ENCODE measurements at places on chromosomes 11 and 22. TPM values are rescaled to one million over a fixed set of nuclear protein-coding genes. Genes with fewer than 3 reads are reported as not detected.

- peak; percentile 25 for DNase-seq
These were observed 7.2 kb downstream of the ZC3H7B start for GRCh38 chr22:41308544-41308947.

DNA sequence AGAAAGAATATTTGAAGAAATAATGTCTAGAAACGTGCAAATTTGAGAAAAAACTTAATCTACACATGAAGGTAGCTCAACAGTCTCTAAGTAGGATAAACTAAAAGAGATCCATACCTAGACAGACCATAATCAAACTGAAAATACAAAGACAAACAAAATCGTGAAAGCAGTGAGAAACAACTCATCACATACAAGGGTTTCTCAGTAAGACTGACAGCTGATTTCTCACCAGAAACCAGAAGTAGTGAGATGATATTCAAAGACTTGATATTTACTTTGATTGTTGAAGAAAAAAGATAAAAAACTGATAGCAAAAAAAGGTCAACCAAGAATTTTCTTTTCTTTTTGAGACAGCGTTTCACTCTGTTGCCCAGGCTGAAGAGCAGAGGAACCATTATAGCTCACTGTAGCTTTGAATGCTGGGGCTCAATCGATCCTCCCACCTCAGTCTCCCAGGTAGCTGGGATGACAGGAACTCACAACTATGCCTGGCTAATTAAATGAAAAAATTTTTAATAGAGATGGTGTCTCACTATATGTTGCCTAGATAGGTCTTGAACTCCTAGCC lies 17.4 kb downstream of the NPAT start:
- DNase-seq = no peak

DNA sequence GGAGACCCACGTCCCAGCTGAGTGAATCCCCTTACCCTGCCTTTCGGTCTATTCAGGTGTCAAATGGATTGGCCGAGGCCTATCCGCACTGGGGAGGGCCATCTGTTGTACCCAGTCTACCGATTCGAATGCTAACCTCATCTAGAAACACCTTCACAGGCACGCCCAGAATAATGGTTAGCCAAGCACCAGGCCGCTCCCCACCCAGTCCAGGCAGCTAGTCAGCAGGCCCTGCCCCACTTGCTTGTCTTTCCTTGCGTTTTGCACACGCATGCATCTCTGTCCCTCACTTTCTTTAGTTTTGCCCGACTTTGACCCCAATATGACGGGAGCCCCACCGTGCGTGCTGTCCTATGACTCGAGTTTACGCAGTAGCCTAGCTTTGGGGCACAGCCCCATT lies 31.7 kb downstream of the PARVB start:
- DNase-seq = no peak

- DNase-seq = peak; percentile 66
These were observed 400.1 kb downstream of the TMEM135 start for GRCh38 chr11:87437844-87438223.

- no peak for DNase-seq
These were observed 61.8 kb downstream of the SCUBE1 start for GRCh38 chr22:43281394-43281793.

DNA sequence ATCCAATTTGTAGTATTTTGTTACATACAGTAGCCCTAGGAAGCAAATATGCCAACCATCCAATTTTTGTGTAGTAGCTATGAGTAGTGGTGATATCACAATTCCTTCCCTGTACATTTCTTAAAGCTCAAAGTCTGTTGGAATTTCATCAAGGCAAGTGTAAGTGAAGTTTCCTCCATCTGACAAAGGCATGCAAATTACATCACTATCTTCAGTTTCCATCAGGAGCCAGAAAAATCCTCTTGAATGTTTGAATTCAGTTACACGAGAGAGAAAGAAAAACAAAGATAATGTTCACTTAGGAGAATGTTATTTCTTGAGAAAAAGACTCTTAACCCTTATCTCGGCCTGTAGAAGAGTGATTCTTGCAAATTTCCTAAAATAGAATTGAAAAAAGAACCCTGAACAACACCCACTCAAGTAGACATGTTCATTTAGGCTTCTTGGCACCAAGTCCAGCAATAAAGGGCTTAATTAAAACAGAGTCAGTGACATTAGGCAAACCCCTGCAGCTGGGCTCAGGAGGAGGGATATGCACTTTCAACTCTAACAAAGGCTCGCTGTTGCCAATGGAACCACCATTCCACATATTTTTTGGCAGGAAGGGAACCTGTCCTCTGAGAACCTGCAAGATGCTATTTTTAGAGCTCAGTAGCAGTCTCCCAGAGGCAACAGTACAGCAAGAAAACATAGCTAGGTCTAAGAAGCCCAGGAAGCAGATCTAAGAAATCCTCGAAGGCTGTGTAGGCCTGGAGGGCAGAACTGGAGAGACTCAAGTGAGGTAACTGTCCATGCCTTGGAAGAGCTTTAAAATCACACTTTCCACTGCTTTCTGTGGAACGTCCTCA lies 144.6 kb downstream of the CCDC81 start:
- DNase-seq = peak; percentile 92

GRCh38 chr11:73059915-73060314 lies 82.2 kb downstream of the FCHSD2 start:
- no peak for DNase-seq

DNA sequence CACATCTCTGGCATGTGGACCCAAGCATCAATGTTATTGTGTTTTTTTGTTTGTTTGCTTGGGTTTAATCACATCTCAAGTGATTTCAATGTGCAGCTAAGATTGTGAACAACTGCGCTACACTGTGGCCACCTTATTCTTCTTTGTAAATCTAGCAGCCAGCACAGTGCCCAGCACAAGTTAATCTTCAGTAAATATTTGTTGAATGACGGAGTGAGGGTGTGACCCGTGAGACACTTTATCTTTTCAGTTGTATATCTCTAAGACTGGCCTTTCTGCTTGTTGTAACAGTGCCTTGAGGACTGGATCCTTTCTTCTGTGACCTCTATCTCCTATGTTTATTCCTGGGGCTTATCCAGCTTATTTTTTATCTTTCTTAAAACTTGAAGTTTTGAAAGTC lies 21.4 kb upstream of the AMOTL1 start:
- no peak for DNase-seq

DNA sequence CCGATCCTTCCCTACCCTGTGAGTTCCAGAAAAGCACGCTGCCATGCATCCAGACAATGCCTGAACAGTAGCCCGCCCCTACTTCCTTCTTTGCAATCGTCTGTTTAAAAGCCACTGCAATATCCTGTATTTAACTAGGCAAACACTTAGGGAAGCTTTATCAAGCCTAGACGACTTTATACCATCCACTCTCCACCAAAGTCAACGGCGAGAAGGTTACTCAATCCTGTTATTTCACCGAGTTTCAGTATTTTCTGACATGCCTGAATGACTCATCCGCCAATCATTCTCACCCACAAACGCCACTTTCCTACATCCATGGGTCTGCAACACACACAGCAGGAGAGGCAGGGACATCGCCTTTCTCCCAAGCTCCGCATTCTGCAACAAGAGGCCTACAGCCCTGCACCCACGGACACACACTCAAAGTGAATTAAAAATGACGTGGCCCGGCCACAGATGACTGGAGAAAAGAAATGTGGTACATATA lies 9.3 kb downstream of the CELSR1 start:
- DNase-seq = peak; percentile 22

- DNase-seq = no peak
These were observed 10.9 kb downstream of the SMCO4 start for GRCh38 chr11:93532281-93532789.

DNA sequence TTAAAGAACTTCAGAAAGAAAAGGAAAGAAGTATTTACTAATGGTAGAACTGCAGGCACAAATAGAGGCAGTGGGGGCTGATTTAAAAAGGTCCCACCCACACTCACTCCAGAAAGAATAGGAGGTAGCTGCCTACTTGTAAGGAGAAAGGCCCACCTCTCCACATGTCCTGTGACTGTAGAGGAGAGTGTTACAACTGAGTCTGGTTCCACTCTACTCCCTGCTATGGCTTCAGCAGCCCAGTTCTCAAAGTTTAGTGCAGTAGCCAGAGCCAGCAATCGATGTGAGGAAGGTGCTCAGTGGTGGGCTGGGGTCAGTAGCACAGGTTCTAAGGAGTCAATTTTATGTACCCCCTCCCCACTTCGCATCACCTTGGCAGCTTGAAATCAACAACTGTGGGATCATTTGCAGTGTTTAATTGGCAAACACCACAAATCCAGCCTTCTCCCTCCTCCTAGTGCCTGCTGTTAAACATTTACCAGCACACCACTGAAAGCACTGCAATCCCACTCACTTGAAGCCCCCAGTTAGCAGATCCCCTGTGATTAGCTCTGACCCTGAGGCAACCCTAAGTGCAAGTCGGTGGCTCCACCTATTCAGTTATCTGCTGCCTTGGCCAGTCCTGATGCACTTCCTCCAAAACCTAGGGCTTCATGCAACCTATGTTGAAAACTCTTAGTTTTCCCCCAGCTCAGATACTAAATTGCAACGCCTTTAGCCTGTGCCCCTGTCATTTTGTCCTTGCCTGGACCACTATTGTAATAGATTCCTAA lies 146.6 kb downstream of the BBOX1 start:
- DNase-seq = no peak

DNA sequence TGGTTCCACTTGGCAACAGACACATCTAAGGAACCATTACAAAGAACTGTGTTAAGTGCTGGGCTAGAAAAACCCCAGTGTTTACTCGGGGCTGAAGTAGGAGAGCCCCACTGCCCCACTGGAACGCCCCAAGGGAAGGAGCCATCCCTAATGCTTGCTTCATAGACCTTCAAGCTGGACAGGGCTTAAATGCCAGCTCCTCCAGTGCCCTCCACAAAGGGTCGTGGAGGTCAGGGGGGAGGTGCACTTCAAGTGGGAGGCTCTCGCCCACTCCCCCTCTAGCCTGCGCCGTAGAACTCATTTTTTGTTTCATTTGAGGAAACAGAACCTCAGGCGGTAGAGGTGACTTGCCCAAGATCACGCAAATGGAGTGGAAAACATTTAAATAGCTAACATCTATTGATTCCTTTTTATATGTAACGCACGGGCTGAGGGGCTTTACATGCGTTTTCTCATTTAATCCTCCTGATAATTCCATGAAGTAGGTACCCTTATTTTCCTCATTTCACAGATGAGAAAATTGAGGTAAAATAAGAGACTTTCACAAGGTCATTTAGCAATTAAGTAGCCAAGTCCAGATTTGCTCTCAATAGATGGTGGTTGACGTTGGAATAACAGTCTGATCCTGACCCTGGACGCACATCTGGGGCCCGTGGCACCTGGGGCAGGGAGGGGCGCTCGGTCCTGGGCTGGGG lies 545 bp upstream of the ZDHHC13 start:
- no peak for DNase-seq

DNA sequence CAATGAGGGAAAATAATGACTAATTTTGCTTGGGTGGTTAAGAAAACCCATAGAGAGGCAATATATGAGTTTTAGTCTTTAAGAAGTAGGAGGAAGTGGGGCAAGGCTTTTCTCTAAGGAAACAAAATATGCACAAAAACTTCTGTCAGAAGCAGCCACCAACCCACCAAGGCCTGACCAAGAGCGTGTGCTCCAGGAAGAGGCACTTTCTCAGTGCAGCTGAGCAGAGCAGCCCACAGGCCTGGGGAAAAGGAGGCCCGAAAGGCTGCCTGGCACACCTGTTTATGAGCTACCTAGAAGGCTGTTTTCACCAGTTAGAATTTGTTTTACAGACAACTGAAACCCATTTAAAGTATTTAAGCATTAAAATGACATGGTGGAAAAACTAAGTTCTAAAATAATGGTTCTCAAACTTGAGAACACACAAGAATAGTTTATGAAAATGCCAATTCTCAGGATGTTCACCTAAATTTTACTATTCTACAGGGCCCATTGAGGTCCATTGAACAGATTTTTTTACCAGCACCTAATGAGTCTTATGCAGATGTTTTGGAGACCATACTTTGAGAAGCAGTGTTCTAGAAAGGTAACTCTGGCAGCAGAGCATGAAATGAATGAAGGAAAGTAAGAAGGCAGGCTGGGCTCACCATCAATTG lies 160.5 kb upstream of the DDI1 start:
- DNase-seq = no peak

DNA sequence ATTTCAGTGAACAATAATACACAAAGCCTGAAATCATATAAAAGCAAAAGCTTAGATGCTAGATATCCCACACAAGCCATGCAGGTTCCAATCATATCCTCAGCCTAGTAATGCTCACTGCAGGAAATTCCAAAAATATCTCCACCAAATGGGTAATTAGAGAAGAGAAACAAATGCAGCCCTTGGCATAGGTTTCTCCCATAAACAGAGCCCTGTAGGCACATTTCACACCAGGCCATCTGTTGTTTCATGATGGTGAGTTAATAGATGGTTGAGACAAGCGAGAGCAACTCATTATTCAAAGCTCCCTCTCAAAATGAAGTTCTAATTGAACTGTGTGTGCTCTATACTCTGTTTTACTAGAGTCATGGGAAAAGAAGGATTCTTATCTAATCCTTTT lies 154.6 kb upstream of the TRPC6 start:
- DNase-seq = no peak

GRCh38 chr11:59198726-59199125 lies 14.0 kb downstream of the MPEG1 start:
- no peak for DNase-seq

DNA sequence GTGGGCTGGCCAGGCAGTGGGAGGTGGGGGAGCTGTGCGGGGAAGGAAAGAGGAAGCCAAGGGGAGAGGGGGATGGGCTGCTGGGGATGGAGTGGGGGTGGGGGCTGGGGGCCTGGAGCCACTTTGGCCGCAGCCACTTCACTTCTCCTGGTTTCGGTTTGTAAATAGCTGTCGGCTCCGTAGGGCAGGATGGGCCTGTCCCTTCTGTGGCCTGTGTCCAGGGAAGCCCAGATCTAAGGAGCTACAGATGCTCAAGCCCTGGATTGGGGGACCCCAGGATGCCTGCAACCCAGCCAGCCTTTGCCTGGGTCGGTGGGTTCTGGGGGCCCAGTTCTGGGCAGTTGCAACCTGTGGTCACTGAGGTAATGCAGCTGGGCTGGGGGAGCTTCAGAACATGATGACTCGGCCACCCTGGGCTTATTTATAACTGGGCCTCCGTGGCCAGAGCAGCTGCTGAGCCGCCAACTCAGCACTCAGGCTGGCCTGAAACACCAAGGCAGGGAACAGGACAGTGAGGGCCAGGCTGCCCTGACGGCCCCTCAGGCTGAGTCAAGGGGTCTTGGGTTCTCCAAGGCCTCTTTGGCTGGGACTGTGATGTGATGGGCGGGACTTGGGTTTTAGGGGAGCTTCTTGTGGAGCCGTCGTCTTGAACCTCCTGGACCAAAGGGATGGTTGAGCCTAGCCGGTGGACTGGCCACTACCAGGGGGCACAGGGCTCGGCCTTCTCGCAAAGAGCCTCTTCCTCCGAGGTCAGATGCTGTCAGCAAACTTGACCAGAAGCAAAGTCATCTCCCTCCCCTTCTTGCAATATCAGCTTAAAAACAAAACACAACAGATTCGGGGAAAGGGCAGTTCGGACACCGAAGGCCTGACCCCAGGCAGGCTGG lies 15.0 kb upstream of the SLC39A13 start:
- DNase-seq = peak; percentile 47

CD6 gene
- total RNA-seq = not detected

OSBP2 gene
- 1.3 TPM for total RNA-seq

VPS26B gene
- total RNA-seq = 41.7 TPM

BLID gene
- 30.6 TPM for total RNA-seq

TMEM191C gene
- 0.08 TPM for total RNA-seq

GAL3ST1 gene
- total RNA-seq = not detected

SSH3 gene
- 11.7 TPM for total RNA-seq

LRRC10B gene
- 0.27 TPM for total RNA-seq

OR51B5 gene
- not detected for total RNA-seq
